ENCODE measurements at places on chromosomes 1 and 21.
A peak's percentile ranks its signal among the peaks of the same experiment; 100 is the strongest.

DNA sequence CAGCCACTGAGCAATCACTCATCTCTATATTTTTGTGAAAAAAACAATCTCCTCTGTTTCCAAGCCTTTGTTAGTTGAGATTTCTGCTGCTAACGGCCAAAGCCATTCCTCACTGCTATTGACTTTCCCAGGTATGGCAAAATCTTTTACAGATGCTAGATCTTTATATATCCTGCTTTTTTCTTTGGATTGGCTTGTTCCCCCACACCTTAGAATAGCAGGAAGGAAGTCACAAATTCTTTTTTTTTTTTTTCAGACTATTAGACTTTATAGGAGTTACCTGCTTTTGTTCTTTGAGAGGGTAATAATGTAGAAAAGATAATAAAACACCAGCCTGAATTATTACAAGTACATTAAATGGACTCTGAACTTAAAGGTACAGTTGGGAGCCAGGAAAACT, 24.2 kb downstream of the SYF2 start:
- DNase-seq, result no peak

DNA sequence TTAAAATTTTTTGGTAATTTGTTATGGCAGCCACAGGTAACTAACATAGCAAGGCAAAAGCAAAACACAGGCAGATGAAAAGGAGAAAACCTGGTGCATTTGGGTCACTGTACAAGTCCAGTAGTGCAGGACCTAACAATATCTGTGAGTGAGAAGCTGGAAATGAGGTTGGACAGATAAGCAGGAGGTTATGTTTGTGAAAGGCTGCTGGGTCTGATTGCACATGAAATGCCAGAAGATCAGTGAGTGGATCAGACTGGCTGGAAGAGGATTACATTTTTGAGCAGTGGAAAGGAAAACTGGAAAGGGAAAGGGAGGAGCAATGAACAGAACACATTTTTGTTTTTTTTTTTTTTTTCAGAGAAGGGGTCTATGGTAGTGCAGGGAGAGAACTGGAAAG, 73.6 kb downstream of the CYYR1 start:
- no peak for DNase-seq

DNA sequence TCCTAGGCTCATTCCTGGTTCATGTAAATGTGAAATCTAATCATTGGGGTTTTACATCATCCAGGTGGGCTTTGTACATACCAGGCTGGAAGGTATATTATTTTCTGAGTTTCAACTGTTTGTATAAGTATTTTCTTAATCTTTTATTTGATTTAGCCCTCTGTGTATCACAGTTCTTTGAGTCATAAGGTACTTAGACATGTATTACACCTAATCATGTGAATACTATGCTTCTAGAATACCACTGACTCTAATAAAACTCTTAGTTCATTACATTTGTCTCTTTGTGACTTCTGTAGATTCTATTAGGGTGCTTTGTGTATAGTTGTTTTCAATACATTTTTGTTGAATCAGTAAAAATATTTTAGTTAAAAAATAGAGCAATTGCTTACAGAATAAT, 92.8 kb downstream of the ZFYVE9 start:
- DNase-seq, result no peak

DNA sequence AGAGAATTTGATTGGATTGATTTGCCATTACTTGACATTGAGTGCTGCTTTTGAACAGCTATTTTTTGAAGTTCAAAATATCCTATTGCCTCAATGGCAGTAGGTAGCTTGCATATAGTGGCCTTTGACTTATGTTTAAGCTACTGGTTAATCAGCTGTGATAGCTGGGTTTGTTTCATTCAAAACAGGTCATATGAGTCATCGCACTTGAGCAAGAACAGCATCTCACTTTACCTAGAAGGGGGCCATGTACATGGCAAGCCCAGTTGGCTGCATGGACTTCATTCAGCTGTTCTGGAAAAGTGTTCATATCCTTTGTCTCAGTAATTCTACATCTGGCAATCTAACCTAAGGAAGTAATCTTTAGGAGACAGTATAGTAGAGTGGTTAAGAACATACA, 29.0 kb upstream of the ARID1A start:
- DNase-seq, result no peak

DNA sequence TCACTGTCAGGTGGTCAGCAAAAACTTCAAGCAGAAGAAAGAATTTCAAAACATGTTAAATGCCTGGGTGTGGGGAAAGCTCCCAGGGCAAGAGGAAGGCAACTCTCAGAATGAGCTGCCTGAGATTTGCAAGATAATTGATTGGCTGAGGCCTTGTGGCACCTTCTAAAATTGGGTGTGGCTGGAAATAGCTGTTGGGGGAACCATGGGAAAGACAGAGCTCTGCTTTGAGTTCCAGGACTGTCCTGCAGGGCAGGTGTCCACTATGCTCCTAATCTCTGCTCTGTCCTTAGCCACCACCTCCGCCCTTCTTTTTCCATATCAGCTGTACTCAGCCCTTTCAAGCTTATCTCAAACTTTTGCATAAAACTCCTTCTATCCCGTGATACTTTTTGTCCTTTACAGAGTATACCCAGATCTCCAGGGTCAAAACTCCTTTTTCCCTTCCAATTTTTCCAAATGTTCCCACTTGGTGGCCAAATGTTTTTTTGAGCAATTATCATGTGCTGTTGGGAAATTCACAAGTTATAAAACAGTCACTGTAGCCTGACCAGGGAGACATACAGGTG, 23.8 kb upstream of the PPP2R5A start:
- no peak for DNase-seq

DNA sequence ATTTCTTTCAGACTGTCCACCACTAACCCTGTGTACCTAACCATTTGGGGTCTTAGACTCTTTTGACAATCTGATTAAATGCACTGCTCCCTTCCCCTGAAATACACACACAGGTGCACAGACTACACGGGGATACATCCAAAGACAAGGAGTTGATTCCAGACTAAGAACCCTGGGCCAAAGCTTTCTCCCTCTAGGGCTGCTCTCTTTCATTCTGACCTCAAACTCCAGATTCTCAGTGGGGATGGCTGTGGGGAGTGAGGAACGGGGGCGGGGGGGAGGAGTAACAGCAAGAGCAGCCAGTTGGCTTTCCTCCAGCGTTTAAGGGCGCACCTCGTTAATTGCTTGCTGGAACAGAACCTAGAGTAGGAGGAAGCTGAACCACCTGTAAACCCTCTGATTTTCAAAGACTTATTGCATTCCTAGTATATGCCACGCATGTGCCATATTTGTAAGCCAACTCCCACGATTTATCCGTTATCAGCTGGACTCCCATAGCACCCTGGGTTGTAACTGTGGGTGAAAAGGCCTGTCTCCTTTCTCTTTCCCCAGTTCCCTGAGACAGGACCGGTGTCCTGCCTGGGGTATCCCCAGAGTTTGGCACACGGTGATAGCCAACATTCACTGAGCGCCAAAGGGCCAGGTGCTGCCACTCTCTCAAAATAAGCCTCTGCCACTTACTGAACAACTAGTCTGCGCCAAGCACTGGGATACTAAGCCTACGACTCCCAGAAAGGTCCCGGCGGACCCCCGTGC, 920 bp downstream of the MTHFR start:
- DNase-seq, result peak; percentile 45

DNA sequence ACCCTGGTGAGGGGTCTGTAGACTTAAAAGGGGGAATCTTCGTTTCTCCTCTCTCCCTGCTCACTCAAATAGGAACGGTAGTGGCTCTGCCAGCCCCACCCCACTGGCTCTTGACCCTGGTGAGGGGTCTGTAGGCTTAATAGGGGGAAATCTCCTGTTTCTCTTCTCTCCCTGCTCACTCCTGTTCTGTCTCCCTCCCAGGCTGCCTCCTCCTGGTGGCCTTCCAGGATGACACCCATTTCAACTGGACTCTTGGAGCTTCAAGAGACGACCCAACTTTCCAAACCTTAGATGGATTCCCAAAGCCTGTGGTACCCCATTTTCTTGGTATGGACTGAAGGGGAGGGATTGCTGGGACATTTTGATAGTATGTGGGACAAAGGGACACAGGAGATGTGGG, 1.4 kb upstream of the EPHB2 start:
- no peak for DNase-seq

DNA sequence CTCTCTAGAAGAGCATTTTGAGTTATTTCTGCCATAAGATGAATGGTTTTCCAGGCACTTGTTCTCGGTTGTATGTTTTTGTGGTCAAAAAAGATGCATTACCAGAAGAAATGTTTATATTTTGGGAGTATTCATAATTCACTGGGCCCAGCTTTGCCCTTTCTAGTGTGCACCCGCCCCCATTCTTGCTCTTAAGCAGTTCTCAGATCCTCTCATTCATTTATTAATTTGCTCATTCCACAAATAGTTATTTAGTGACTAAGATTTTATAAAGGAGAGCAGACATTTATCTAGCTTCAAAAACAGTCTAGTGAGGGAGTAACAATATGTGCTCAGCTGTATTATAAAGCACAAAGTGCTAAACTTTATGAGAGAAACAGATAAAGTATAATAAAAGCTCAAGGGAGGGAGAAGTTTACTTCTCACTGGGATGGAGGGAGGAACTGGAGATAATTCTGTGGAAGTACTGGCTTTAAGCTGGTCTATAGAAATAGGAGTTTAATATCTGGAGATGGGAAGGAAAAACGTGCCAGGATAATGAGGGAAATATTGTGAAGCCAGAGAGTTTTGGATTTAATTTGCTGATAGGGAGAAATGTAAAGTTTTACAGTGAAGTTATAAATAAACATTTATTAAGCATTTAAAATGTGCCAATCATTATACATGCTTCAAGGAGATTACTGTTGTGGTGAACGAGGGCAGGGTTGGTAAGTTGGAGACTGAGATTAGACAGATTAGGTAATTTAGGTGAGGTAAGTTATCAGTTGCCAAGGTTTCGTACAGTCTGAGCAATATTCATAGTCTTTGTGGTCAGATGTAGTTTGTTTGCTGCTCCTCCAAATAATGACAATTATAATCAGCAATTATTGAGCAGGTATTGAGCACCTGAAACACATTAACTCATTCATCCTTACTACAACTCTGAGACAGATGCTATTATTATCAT, 9.1 kb upstream of the MACF1 start:
- DNase-seq, result no peak

- DNase-seq, result no peak
These were observed 23.7 kb upstream of the NFIA start for GRCh38 chr1:61058483-61059245.
